Testis (tissue), 5 donors: ENCODE measurements at places on chromosomes 5 and 9. TPM values are rescaled to one million over a fixed set of nuclear protein-coding genes. Genes with fewer than 3 reads are reported as not detected.

Gene PAXX
- total RNA-seq: 56.6 TPM

DNA sequence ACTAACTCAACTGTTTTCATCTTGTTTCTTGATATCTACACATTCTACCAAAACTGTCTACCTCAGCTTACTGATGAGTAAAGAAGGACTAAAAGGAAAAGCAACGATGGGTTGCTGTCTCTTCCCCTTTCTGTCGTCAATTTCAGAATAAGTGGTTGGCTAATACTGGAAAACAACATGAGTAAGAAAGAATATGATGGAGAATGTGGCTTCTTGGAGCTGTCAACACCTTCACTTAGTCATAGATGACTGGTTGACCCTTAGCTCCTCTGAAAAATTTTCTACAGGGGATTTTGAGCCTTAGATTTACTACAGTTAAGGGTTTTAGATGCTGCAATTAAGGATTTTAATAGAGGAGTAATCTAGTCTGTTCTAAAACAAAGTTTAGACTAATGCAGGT lies 797.9 kb downstream of the TLE4 start:
- H3K4me1 ChIP-seq: no peaks in the 10 kb centered on the region
- H3K4me3 ChIP-seq: no peak overlapping the region
- H3K27ac ChIP-seq: no peak overlapping the region
- no peaks in the 10 kb centered on the region for H3K36me3 ChIP-seq
- no peak for DNase-seq
- H3K27me3 ChIP-seq: no peaks in the 10 kb centered on the region

DNA sequence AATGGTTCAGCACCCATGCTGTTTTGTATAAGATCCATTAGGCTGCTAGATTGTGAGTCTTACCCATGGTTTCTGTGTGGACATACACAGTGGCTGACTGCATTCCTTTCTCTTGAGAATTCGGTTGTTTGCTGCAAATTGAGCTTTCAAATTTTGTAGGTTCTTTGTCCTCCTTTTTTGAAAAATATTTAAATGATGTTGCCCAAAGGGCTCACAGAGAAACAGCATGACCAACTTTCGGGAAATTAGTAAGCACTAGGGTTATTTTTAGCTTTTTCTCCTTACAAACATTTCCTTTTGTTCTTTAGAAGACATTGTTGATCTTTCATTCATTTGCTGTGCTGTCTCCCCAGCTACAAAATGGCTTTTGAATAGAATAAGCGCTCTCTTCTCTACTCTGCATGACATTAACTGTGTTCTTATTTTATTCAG lies 79.4 kb downstream of the NLN start:
- no peak for DNase-seq
- H3K4me1 ChIP-seq: no peaks in the 10 kb centered on the region
- no peak overlapping the region for H3K27ac ChIP-seq
- H3K27me3 ChIP-seq: no peaks in the 10 kb centered on the region

- no peak overlapping the region for H3K4me3 ChIP-seq
- no peak overlapping the region for H3K27ac ChIP-seq
- no peaks in the 10 kb centered on the region for H3K36me3 ChIP-seq
- DNase-seq: no peak
- no peaks in the 10 kb centered on the region for H3K27me3 ChIP-seq
These were observed 158.1 kb upstream of the HMHB1 start for GRCh38 chr5:143653766-143654282.

Gene ANKRD20A1
- 56.7 TPM for total RNA-seq

DNA sequence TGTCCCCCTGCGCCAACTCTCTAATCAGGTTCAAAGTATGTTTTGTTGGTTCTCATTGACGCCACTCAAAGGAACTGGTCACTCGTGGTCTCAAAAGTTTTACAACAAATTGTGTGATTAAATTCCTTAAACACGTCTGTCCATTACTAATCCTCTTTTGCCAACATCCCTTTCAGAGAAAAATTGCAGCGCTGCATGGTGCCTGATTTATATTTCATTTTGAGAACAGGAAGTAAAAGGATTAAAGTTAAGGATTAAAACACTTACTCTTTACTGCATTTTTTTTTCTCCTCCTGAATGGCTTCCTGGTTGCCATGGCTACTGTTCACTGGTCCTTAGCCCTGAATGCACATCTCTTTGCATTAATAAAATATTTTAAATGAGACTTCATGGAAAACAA lies 383.5 kb downstream of the GLIS3 start:
- no peak overlapping the region for H3K4me3 ChIP-seq
- DNase-seq: no peak
- H3K27ac ChIP-seq: no peak overlapping the region
- no peaks in the 10 kb centered on the region for H3K4me1 ChIP-seq

Gene MRPL36
- 60.8 TPM for total RNA-seq

DNA sequence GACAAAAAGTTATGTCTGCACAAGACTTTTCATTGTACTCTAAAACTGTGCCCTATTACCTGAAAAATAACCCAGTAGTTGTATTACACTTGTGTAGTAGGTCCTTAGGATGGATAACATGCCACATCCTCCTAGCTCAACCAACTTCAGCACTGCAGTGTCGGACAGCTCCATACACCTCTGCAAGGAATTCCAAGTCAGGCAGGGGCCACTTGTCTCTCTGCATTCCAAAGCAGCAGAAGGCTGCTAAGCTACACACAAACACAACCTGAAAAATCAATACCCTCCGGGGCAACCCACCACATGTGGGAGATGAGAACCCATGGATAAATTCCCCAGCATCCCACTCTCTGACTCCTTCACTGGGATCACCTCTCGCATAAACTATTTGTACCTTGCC lies 50.2 kb downstream of the MED10 start:
- no peak overlapping the region for H3K4me3 ChIP-seq
- no peak overlapping the region for H3K27ac ChIP-seq
- no peaks in the 10 kb centered on the region for H3K27me3 ChIP-seq
- peak; percentile 49 for DNase-seq

- no peak overlapping the region for H3K4me3 ChIP-seq
- no peaks in the 10 kb centered on the region for H3K27me3 ChIP-seq
- no peaks in the 10 kb centered on the region for H3K36me3 ChIP-seq
- DNase-seq: no peak
- peaks cover 14% of the 10 kb centered on the region for H3K4me1 ChIP-seq
These were observed 29.9 kb downstream of the CLINT1 start for GRCh38 chr5:157828944-157829639.

Gene PCDHGA12
- 11.3 TPM for total RNA-seq

DNA sequence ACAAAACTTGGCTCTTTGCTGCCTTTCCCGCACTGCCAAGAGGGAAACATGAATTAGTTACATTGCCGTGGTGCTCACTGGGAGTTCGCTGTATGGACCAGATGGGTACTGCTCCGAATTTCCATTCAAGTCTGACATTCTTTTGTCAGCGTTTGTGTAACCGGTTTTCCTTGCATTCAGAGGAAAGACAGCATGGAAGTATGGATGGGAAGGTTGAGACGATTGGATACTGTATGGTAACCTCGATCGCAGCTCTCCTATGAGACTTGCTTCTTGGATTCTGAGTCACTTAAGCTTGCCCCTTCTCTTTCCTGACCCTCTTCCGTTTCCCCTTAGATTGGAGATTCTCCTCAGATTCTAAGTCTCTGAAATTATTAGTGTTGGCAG lies 625 bp upstream of the UBLCP1 start:
- H3K4me1 ChIP-seq: no peaks in the 10 kb centered on the region
- peak overlapping the region; percentile 100 for H3K4me3 ChIP-seq
- H3K27me3 ChIP-seq: no peaks in the 10 kb centered on the region
- peak overlapping the region; percentile 57 for H3K27ac ChIP-seq
- DNase-seq: no peak
